ENCODE measurements at places on chromosomes 2 and 18.

DNA sequence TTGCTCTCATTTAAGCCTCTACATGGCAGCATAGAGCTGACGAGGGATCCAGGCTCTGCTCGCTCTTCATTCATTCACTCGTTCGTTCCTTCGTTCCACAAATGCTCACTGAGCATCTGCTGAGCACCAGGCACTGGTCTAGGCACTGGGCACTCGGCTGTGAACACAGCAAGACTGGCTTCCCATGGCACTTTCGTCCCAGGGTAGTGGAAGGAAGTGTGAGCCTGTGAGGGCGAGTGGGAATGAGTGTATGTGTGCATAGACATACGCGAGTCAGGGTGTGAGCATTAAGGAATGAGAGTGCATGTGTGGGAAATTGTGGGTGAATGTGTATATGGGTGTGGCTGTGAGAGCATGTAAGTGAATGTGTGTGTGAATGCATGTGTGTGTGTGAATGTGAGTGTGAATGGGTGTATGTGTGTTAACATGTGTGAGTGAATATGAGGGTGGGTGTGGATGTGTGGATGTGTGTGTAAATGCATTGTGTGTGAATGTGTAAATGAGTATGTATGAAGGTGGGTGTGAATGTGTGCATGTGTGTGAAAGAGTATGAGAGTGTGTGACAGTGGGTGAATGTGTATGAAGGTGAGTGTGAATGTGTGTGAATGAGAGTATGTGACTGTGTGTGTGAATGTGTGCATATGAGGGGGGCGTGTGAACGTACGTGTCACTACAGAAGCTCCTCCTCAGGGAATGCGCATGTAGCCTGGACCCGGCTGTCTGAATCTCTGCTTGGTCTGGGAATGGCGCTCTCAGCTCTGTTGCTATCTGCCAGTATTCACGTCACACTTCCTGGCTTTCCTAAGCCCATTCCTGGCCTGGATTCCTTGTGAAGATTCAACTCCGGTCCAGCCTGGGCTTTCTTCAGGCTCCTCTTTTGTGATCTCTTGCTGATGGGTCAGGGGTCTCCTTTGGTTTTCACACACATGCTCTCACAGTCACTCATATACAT is 28.8 kb downstream of the SNORC start:
- no peak overlapping the region for H3K27ac ChIP-seq
- no peaks in the 10 kb centered on the region for H3K27me3 ChIP-seq
- no peaks in the 10 kb centered on the region for H3K36me3 ChIP-seq
- peaks cover 16% of the 10 kb centered on the region for H3K4me1 ChIP-seq

DNA sequence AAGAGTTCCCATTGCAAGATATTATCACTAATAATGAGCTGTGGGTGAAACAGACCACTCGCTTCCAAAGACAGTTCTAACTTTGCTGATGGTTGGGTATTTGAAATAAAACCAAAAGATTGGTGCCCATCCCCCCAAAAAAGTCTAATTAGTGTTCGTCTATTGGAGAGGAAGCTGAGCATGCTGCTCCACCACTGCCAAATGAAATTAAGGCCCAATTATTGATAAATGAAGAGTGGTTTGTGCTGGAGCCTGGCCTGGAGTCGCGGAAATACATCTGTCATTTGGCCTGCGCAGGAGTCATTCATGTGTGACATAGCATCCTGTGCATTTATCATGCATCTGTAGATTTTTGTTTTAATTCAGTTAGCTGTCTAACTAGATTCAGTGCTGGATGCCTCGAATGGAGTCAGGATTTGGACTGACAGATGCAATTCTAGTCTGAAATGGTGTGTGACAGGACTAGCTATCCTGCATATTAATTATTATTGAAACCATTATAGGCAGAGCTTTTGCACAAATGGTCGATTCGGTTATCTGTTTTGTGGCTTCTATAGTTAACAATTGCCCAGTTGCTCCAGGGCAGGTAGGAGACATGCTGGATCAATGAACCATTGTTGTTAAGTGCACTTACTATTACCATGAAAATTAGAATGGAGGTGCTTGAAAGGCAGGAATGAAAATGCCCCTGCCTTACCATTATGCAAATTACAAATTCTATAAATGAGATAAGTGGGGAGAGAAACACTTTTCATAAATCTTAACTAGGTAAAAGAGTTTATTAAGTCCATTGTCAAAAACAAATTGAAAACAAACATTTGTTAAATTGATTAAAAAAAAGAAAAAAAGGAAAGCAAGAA is 450.4 kb upstream of the TCF4 start:
- H3K27ac ChIP-seq: no peak overlapping the region
- H3K36me3 ChIP-seq: no peaks in the 10 kb centered on the region
- H3K27me3 ChIP-seq: no peaks in the 10 kb centered on the region

DNA sequence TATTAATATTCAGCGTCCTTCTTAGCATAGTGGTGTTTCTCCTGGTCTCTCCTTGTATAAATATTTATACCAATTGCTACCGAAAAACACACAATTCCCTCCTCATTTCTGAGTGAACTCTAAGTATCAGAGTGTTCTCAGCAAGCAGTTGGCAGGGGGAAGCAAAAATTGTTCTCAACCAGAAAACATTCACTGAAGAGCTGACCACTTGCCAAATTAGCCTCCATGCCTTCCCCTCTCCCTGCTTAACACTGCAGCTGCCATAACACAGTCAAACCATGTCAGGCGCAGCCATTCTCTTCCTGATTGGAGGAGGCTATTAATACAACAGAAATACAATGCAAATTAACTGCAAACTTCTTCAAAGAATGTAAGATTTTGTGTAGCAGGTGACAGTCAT is 105.0 kb downstream of the COL6A3 start:
- no peak for DNase-seq
- peak overlapping the region; percentile 14 for H3K27ac ChIP-seq
- no peaks in the 10 kb centered on the region for H3K27me3 ChIP-seq
- peaks cover 29% of the 10 kb centered on the region for H3K4me1 ChIP-seq
- H3K4me3 ChIP-seq: no peak overlapping the region

DNA sequence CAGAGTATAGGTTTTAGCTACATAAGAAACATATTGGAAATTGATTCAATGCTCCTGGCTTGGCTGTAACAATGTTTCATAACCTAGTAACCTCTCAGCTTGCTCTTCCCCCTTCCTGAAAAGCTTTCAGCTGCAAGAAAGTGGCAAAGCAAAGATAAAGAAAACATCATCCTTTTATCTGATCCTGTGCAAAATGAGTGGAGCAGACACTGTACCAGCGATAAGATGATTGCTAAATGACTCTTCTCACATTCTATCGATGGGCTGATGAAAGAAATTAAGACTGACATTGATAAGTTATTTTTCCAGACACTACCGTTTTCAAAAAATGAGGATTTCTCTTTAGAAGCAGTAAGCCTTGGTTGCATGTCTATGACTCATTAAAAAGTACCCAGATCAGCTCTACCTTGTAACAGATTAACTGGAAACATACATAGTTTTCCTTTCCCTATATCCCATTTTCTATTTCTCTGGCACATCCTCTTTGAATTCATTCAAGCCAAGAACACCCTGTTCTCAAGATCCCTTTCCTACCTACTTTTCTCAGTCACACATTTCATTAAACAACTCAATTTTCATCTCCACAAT is 87.1 kb upstream of the LYPD1 start:
- no peaks in the 10 kb centered on the region for H3K36me3 ChIP-seq
- H3K4me1 ChIP-seq: no peaks in the 10 kb centered on the region
- no peaks in the 10 kb centered on the region for H3K27me3 ChIP-seq
- H3K27ac ChIP-seq: no peak overlapping the region

- H3K27ac ChIP-seq: peak overlapping the region; percentile 95
- H3K27me3 ChIP-seq: no peaks in the 10 kb centered on the region
- H3K36me3 ChIP-seq: no peaks in the 10 kb centered on the region
- H3K4me1 ChIP-seq: peaks cover 89% of the 10 kb centered on the region
Observed at GRCh38 chr2:120934574-120935338, 199.1 kb downstream of the GLI2 start.

GRCh38 chr2:67851016-67851415 is 211.8 kb downstream of the C1D start:
- no peak for DNase-seq
- H3K27ac ChIP-seq: no peak overlapping the region
- no peaks in the 10 kb centered on the region for H3K36me3 ChIP-seq
- H3K27me3 ChIP-seq: no peaks in the 10 kb centered on the region
- H3K4me3 ChIP-seq: no peak overlapping the region

GRCh38 chr18:46279673-46280072 is 175.5 kb downstream of the HAUS1 start:
- no peaks in the 10 kb centered on the region for H3K27me3 ChIP-seq
- H3K27ac ChIP-seq: no peak overlapping the region
- H3K4me3 ChIP-seq: no peak overlapping the region

DNA sequence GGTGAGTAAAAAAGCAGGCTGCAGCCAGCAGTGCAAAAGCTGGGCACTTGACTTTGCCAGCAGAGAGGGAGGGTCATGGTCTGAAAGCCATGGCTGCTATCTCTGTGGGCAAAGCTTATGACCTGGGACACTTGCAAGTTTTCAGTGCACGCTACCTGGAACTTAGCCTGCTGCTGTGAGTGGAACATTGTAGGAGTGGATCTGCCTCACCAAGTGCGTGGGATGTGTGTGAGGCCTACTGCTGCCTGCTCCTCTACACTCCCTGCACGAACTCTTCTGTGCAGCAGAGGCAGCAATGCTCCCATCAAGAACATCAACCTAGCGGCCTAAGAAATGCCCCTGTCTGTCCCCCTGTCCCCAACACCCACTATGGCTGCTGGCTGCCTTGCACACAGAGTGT is 344.1 kb upstream of the REG3G start:
- no peak overlapping the region for H3K4me3 ChIP-seq
- H3K27me3 ChIP-seq: no peaks in the 10 kb centered on the region
- no peak overlapping the region for H3K27ac ChIP-seq
- H3K4me1 ChIP-seq: no peaks in the 10 kb centered on the region

GRCh38 chr18:74679679-74680076 is 82.0 kb downstream of the ZNF407 start:
- no peak overlapping the region for H3K4me3 ChIP-seq
- no peak overlapping the region for H3K27ac ChIP-seq
- no peaks in the 10 kb centered on the region for H3K4me1 ChIP-seq

DNA sequence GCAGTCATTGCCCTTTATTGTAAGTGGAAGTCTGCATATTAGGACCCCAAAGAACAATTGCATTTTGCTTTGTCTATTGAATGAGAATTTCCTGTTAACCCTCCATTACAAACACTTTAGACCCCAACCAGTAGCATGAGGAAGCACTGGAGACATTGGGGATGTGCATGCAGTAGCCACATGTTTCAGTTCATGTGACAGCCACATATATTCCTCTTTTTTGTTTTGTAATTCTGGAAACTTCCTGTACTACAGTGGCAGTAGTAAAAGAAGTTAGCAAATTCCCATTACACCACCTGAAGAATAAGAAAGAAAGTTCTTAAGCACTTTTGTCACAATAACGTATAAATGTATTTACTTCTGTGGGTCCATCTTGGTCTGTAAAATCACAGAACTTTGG is 281.1 kb upstream of the SLC14A2 start:
- DNase-seq: no peak
- no peaks in the 10 kb centered on the region for H3K27me3 ChIP-seq
- no peak overlapping the region for H3K27ac ChIP-seq
- no peaks in the 10 kb centered on the region for H3K4me1 ChIP-seq
